H9 (cell line): ENCODE measurements at places on chromosomes 7 and 10. TPM values are rescaled to one million over a fixed set of nuclear protein-coding genes. Genes with fewer than 3 reads are reported as not detected.

The PGAM2 gene
- total RNA-seq: 5.6 and 8.7 TPM in 2 replicates

The CARD11 gene
- total RNA-seq: 20.0 and 22.3 TPM in 2 replicates

The NRF1 gene
- 19.3 and 20.0 TPM in 2 replicates for total RNA-seq

The HERPUD2 gene
- total RNA-seq: 14.6 and 17.0 TPM in 2 replicates

The HYAL4 gene
- not detected in 2 replicates for total RNA-seq

The ADCYAP1R1 gene
- 7.4 and 8.9 TPM in 2 replicates for total RNA-seq
